Karpas-422 (cell line): ENCODE measurements at places on chromosomes 1 and 21. TPM values are rescaled to one million over a fixed set of nuclear protein-coding genes. Genes with fewer than 3 reads are reported as not detected.

The SPRR2B gene
- total RNA-seq: not detected in 2 replicates

The PSMB4 gene
- 346 and 381 TPM in 2 replicates for total RNA-seq

The ARHGAP29 gene
- 0.04 and 0.48 TPM in 2 replicates for total RNA-seq

The LYPD8 gene
- total RNA-seq: not detected in 2 replicates

The FCRLA gene
- total RNA-seq: 637 and 924 TPM in 2 replicates

The SLC30A10 gene
- not detected in 2 replicates for total RNA-seq

The GNG12 gene
- not detected in 2 replicates for total RNA-seq

The GNG4 gene
- not detected in 2 replicates for total RNA-seq

The SLC9C2 gene
- not detected in 2 replicates for total RNA-seq

The ZSCAN20 gene
- 5.0 and 8.4 TPM in 2 replicates for total RNA-seq

The PDPN gene
- not detected in 2 replicates for total RNA-seq

The PEAR1 gene
- 0.22 TPM in 1 of 2 replicates, not detected in the other for total RNA-seq

The MSTO1 gene
- total RNA-seq: 55.2 and 56.9 TPM in 2 replicates

The PM20D1 gene
- total RNA-seq: 0.11 TPM in 1 of 2 replicates, not detected in the other

The HSD3B1 gene
- total RNA-seq: not detected in 2 replicates

The OR6N1 gene
- total RNA-seq: not detected in 2 replicates

The TACSTD2 gene
- not detected in 2 replicates for total RNA-seq

The SELENBP1 gene
- not detected in 2 replicates for total RNA-seq

The SPRR2E gene
- not detected in 2 replicates for total RNA-seq

The CCDC27 gene
- total RNA-seq: not detected in 2 replicates

The UBL4B gene
- total RNA-seq: 0.19 and 0.47 TPM in 2 replicates

The ARHGAP30 gene
- total RNA-seq: 36.5 and 59.6 TPM in 2 replicates

The CELA3A gene
- not detected in 2 replicates for total RNA-seq

The RRP15 gene
- 7.8 and 15.2 TPM in 2 replicates for total RNA-seq

The CFAP141 gene
- not detected in 2 replicates for total RNA-seq

The SIK1 gene
- 2.7 and 4.3 TPM in 2 replicates for total RNA-seq

The PCSK9 gene
- not detected in 2 replicates for total RNA-seq

The PAQR6 gene
- total RNA-seq: 7.6 and 10.0 TPM in 2 replicates

The CCDC190 gene
- not detected in 2 replicates for total RNA-seq

The CAMSAP2 gene
- total RNA-seq: 29.4 and 56.5 TPM in 2 replicates

The HENMT1 gene
- 30.7 and 58.1 TPM in 2 replicates for total RNA-seq

The PTGFR gene
- not detected in 2 replicates for total RNA-seq

The AMY2A gene
- not detected in 2 replicates for total RNA-seq

The LCK gene
- total RNA-seq: 12.0 and 26.1 TPM in 2 replicates

The LCE1E gene
- not detected in 2 replicates for total RNA-seq

The GPR52 gene
- 0.25 and 2.5 TPM in 2 replicates for total RNA-seq

The CA6 gene
- not detected in 2 replicates for total RNA-seq
